ENCODE measurements at places on chromosomes 13 and 19.

GRCh38 chr19:18301718-18302111 is 20.3 kb upstream of the JUND start:
- peaks cover 16% of the 10 kb centered on the region for H3K4me1 ChIP-seq
- no peaks in the 10 kb centered on the region for H3K27me3 ChIP-seq
- peaks cover 4% of the 10 kb centered on the region for H3K36me3 ChIP-seq
- DNase-seq = no peak
- H3K4me3 ChIP-seq = no peak overlapping the region
- peak overlapping the region; percentile 72 for H3K27ac ChIP-seq

DNA sequence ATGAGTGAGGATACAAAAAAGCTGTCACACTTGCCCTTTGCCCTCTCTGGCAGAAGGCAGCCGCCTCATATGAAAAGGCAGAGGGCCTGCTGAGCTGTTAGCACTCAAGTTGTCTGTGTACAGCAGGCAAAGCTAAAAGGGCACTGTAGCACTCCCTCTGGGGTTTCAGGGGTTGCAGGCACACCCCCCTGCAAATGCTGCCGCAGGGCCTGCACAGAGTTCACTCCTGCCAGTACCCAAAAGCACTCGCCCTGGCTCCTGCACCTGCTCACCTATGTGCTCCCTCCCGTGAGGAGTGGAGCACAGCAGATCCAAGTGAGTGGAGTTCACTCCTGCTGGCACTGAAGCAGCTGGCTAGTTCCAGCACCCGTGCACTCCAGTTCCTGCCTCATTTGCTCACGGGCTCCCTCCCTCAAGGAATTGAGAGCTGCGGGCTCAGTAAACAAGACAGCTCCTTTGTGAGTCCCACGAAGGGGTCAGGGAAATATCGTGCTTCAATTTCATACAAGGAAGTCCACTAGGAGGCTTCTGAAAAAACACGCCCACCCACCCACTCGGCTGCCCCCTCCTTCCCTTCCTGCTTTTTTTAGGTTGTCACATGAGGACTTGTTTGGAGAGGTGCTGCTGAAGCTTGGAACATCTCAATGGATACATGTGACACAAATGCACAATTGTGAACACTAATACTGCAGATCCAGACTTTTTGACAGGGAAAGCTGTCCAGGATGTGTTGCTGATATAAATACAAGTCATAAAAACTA is 9.9 kb upstream of the RCBTB2 start:
- H3K4me3 ChIP-seq = no peak overlapping the region
- peaks cover 16% of the 10 kb centered on the region for H3K4me1 ChIP-seq
- no peaks in the 10 kb centered on the region for H3K36me3 ChIP-seq
- H3K27me3 ChIP-seq = no peaks in the 10 kb centered on the region

GRCh38 chr19:46015687-46016425 is 7.0 kb downstream of the PGLYRP1 start:
- H3K4me3 ChIP-seq = peak overlapping the region; percentile 78
- peak; percentile 85 for DNase-seq
- H3K27me3 ChIP-seq = peaks cover 37% of the 10 kb centered on the region
- H3K36me3 ChIP-seq = no peaks in the 10 kb centered on the region

GRCh38 chr13:23212671-23213070 is 31.9 kb downstream of the SGCG start:
- H3K36me3 ChIP-seq = no peaks in the 10 kb centered on the region
- no peaks in the 10 kb centered on the region for H3K4me1 ChIP-seq
- H3K4me3 ChIP-seq = no peak overlapping the region
- peak; percentile 5 for DNase-seq
- H3K27ac ChIP-seq = no peak overlapping the region

DNA sequence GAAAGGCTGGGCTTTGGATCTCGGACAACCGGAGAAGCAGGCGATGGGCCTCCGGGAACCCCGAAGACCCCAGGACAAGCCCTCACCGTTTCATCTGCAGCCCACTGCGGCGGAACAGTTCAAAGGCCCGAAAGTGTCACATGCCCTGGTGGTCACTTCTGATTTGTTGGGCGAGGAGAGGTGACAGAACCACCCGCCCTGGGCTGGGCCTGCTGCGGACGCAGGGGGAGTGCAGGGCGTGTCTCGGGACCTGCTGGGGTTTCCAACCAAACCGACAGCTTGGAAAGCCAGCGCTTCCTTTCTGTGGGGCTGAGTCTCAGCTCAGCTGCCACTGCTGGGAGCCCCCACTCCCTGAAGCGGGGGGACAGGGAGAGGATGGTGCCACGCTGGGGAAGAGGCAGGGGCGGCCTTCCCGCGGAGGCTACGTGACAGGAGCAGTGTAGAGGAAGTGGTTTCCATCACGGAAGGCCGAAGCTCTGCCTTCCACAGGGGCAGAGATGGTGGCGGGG is 22.8 kb upstream of the ZBTB7A start:
- H3K36me3 ChIP-seq = peaks cover 52% of the 10 kb centered on the region
- H3K4me1 ChIP-seq = no peaks in the 10 kb centered on the region
- peak overlapping the region; percentile 44 for H3K27ac ChIP-seq
- H3K27me3 ChIP-seq = no peaks in the 10 kb centered on the region
- peak overlapping the region; percentile 29 for H3K4me3 ChIP-seq

GRCh38 chr19:39424934-39425333 is 10.8 kb downstream of the RPS16 start:
- no peak overlapping the region for H3K4me3 ChIP-seq
- no peak overlapping the region for H3K27ac ChIP-seq
- DNase-seq = no peak
- peaks cover 20% of the 10 kb centered on the region for H3K4me1 ChIP-seq
- no peaks in the 10 kb centered on the region for H3K27me3 ChIP-seq
- H3K36me3 ChIP-seq = no peaks in the 10 kb centered on the region

GRCh38 chr19:35458192-35458591 is 10.1 kb downstream of the FFAR2 start:
- H3K4me1 ChIP-seq = peaks cover 69% of the 10 kb centered on the region
- peak overlapping the region; percentile 79 for H3K27ac ChIP-seq
- H3K27me3 ChIP-seq = no peaks in the 10 kb centered on the region
- no peaks in the 10 kb centered on the region for H3K36me3 ChIP-seq
- no peak for DNase-seq
- no peak overlapping the region for H3K4me3 ChIP-seq

DNA sequence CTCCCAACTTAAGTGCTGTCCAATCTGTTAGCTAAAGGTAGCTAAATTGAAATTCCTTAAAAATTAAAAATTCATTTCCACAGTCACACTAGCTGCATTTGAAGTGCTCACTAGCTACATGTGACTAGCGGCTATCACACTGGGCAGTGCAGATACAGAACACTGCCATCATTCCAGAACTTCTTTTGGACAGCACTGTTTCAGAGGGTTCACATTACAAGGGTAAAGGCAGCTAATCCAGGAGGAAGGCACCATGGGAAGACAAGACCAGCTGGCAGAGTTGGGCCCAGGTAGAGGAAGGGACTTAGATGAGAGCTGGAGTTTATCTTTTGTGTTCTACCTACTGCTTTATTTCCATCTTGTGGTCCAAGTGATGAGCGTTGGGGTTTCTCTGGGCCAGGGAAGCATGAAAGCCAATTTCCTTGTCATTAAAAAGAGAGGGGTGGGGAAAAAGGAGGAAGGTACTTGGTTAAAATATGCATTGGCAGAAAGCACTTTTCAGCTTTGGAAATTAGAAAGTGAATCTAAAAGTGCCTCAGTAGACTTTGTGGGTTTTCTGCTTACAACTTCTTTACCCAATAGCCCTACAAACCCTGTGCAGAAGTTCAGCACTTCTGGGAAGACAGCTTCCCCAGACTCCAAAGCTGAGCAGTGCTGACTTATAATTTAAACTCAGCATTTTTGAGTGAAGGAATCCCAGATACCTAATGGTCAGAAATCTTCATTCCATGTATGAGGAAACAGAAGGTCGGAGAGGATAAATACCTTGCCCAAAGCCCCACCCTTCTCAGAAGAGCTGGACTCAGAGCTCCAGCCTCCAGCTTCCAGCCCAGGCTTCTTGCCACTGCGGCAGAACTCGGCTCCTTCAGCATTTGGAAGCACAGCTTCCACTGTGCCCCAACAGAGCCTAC is 49.5 kb downstream of the ATP7B start:
- DNase-seq = no peak
- H3K27me3 ChIP-seq = no peaks in the 10 kb centered on the region
- no peaks in the 10 kb centered on the region for H3K36me3 ChIP-seq
- no peaks in the 10 kb centered on the region for H3K4me1 ChIP-seq

- no peak for DNase-seq
- no peaks in the 10 kb centered on the region for H3K27me3 ChIP-seq
- no peaks in the 10 kb centered on the region for H3K4me1 ChIP-seq
Observed at GRCh38 chr13:35191883-35192282, 249.8 kb downstream of the NBEA start.
